Muscle of leg (tissue), 16 donors: ENCODE measurements at places on chromosomes 2 and 18. TPM values are rescaled to one million over a fixed set of nuclear protein-coding genes. Genes with fewer than 3 reads are reported as not detected.

The LRP2 gene
- not detected for polyA plus RNA-seq

The PLCD4 gene
- polyA plus RNA-seq = 26.8 TPM

The SIGLEC15 gene
- polyA plus RNA-seq = 0.44 TPM

The ITSN2 gene
- 15.9 TPM for polyA plus RNA-seq

The PROM2 gene
- 0.60 TPM for polyA plus RNA-seq
